Activated CD4-positive, alpha-beta memory T cell treated with anti-CD3 and anti-CD28 coated beads for 36 hours (primary cell): ENCODE measurements at places on chromosomes 13 and 19.

DNA sequence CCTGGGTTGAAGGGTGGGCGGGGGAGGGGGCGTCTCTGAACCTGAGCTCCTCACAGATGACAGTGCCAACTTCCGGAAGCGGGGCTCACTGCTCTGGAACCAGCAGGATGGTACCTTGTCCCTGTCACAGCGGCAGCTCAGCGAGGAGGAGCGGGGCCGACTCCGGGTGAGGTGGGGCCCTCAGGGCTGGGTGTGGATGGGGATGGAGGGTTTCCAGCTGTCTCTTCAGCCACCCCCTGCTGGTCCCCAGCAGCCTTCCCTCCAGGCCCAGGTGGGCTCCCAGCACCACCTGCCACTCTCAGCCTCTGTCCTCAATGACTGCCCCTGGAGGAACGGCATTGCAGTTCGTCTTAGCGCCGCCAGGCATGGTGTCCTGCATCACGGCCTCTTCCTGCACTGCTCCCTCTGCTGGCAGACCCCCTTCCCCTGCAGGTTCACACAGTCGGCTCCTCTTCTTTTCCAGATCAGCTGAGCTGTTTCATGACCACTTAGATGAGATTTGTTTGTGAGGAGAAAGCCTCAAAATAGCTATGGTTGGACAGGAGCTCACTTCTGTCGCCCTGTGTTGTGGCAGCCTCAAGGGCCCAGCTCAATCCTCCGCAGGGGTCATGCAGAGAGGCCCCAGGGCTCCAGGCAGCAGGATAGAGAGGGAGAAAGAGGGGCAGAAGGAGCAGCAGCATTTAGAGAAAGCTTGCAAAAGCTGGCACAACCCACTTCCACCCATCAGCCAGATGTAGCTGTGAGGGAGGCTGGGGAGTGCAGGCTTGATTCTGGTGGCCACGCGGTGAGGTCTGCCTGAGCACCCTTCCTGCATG, 2.5 kb upstream of the GARIN5A start:
- DNase-seq, result peak; percentile 26

- DNase-seq, result no peak
These were observed 1494.7 kb downstream of the UQCRFS1 start for GRCh38 chr19:27718234-27718633.

- no peak for DNase-seq
These were observed 170.4 kb downstream of the LIG4 start for GRCh38 chr13:108044954-108045353.

DNA sequence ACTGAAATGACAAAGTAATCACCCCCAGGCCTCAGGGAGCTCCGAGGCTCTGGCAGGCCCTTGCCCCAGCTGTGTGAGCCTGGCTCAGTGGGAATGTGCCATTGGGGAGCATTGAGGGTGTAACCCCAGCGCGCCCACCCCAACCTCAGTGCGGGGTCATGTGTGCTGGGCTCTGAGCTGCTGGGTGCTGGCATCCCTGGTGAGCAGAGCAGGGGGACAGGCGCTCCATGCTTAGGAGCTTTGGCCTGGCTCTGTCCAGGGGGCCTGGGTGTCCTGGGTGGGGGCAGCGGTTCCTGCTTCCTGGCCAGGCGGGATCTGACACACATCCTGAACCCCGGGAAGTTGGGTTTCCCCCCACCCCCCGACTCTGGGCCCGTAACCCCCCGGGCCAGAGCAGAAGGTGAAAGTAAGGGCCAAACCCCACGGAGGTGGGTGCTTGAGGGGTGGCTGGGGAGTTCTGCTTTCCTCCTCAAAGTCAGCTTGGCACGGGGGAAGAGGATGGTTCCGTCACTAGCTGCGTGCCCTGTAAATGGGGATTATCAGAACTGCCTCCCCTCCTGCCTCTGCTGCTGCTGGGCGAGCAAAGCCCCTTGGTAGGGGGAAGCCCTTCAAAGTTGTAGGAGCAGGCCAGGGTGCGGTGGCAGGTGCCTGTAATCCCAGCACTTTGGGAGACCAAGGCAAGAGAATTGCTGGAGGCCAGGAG, 1.7 kb downstream of the LRP3 start:
- no peak for DNase-seq

GRCh38 chr19:29934781-29935180, 7.3 kb upstream of the URI1 start:
- no peak for DNase-seq

GRCh38 chr19:10114651-10115391, 3.3 kb downstream of the P2RY11 start:
- DNase-seq, result no peak

DNA sequence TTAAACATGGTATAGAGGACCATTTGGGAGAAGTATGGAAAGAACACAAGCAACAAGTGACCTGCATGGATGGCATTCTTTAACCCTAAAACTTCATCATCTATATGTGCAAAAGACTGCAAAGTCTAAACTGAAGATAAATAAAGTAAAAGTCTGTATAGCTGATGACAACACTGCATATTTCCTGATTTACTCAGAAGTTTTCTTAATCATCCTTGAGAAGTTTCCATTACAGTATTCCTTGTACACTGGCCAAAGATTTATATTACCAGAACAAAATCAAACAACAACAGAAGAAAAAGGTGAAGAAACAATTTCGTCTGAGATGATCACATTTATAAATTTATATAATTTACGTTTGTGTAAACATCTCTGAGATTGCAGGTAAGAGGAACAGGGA, 805.7 kb downstream of the PCDH9 start:
- DNase-seq, result no peak

GRCh38 chr19:32861596-32861995, 8.0 kb downstream of the SLC7A9 start:
- DNase-seq, result no peak

GRCh38 chr19:46384396-46384795, 29.0 kb downstream of the CCDC8 start:
- no peak for DNase-seq

GRCh38 chr19:39725995-39726394, 11.8 kb downstream of the CLC start:
- DNase-seq, result no peak

GRCh38 chr19:2782329-2782935, 641 bp downstream of the SGTA start:
- DNase-seq, result peak; percentile 38

DNA sequence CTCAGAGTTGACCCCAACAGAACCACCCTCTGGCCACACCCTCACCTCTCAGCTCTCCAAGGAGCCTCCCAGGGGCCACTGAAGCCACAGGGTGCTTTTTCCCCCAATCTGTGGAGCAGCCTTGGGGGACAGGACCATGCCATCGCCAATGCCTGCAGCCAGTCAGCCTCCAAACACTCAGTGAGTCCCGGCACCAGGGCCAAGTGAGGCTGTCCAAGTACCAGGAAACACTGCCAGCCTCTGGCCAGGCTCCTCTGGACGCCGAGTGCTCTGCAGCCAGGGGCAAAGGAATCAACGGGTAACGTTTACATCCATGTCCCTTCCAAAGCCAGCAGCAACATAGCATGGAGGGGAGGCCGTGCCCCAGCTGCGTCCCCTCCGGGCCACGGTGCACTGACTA, 9.5 kb upstream of the COMP start:
- DNase-seq, result no peak

GRCh38 chr13:40070357-40070756, 414.9 kb downstream of the COG6 start:
- no peak for DNase-seq

- DNase-seq, result no peak
These were observed 56.2 kb downstream of the DHRS12 start for GRCh38 chr13:51747438-51748434.

GRCh38 chr13:77124423-77124822, 97.5 kb upstream of the FBXL3 start:
- DNase-seq, result no peak

DNA sequence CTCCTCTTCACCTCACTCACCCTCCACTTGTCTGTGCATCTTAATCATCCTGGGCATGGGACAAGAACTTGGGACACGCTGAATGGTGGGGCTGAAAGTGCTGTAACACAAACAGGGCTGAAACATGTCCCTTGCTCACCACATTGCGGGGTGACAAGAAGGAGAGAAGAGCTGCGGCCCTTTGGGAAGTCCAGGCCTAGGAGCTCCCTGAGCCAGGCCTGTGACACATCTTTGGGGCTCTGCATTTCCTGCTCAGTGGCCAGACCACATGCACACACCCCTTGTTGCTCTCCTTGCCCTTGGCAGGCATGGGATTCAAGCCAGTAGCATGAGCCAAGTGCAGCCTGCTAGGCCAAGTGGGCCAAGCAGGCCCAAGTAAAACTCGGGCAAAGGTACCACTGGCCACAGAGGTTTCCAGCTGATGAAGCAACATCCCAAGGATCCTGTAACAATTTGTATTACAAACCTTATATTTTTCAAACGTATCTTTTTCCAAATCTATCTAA, 1384.3 kb upstream of the PCDH20 start:
- no peak for DNase-seq

GRCh38 chr19:21767065-21767800, at the start of gene ZNF100:
TSS of gene ZNF100 (minus strand) at chr19:21767579. CDS start at chr19:21767429, 150 bp downstream.
- peak; percentile 92 for DNase-seq

GRCh38 chr13:59746291-59746962, 417.3 kb downstream of the DIAPH3 start:
- no peak for DNase-seq

- DNase-seq, result no peak
These were observed 7.1 kb upstream of the KLK14 start for GRCh38 chr19:51089786-51090185.

- DNase-seq, result no peak
These were observed 263.6 kb downstream of the OXGR1 start for GRCh38 chr13:96730676-96731075.

- peak; percentile 38 for DNase-seq
These were observed 705 bp downstream of the STXBP2 start for GRCh38 chr19:7637374-7638256.

DNA sequence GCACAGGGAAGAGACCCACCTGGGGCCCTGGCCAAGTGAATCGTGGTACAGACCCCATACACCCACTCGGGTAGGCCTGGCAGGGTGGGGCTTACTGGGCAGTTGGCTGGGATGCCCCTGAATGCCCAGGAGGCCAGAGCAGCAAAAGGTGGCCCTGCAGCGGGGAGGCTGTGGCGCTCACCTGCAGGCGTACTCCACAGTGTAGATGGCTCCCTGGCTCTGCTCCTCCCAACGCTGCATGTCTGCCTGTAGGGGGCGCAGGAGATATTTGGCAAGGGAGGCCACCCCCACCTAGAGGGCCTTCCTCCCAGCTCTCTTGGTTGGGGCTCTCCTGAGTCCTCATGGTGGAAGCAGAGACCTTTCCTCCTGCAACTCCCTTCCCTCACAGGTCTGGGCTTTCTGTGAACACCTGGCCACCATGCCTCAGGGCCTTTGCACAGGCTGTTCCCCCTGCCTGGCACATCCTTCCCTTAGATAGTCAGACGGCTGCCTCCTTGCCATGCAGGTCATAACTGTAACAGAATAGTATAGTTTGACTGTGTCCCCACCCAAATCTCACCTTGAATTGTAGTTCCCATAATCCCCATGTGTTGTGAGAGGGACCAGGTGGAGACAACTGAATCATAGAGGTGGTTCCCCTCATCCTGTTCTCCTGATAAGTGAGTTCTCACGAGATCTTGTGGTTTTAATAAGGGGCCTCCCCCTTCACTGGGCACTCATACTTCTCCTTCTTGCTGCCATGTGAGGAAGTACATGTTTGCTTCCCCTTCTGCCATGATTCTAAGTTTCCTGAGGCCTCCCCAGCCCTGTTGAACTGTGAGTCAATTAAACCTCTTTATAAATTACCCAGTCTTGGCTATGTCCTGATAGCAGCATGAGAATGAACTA, 5.9 kb downstream of the BORCS8 start:
- DNase-seq, result peak; percentile 70

DNA sequence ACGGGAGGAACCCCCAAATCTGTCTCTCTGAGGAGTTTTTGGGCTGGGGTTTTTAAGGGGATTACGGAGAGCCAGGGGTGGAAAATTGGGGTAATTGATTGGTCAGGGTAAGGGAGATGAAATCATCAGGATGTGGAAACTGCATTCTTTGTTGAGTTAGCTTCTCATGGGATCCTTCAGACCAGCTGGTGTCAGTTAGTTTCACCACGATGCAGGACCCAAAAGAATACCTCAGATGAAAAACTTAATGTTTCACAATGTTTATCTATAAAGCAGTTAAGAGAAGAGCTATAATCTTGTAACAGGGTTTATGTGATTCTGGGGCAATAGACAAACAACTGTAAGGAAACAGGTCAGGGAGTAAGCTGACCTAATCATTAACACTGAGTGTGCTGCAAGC, 230.8 kb downstream of the POU4F1 start:
- no peak for DNase-seq

DNA sequence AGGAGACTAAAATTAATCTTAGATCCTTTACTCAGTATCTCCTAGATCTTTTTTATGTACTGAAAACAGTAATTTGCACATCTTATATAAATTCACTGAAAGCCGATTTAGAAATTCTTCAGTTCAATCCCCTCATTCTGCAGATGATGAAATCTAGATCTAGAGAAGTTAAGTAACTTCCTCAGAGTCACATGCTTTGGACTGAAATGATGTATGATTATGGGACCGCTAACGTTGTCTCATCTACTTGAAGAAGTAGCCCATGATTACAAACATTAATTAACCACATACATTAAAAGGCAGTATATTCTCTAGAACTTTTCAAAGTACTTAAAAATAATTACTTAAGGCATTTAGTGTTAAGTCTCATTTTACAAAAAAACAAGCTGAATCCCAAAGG, 37.8 kb downstream of the ELF1 start:
- no peak for DNase-seq

DNA sequence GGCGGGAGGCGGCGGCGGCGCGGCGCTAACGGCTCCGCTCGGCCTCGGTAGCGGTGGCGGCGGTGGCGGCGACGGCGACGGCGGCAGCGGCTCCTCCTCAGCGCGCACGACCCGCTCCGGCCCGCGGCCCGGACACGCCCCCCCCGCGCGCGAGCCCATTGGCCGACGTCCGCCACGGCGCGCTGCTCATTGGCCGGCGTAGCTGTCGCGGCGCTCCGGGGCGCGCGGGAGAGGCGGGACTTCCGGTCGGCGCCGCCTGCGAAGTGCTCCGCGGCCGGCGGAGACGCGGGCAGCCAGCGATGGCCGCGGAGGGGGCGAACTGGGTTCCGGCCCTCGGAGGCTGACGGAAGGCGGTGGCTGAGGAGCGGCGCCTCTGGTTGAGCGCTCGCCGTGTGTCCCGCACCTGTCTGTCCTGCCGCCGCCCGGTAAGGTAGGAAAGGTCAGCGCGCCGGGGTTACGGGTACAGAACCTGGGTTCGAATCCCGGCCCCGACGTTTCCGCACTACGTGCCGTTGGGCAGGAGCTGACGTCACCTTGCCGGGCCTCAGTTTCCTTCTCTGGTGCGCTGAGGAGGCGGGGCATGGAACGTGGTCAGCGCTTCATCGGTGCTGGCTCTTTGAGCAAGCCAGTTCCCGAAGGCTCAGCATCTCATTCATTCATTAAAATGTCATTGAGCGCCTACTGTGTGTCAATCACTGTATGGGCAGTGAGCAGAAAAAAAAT, at the start of gene ELAVL1:
Gene ELAVL1 (minus strand): TSS at position 108 of the 723 bp plus-strand sequence. CDS start 13,826 bp downstream, outside the sequence.
- peak; percentile 92 for DNase-seq

- no peak for DNase-seq
These were observed 785 bp downstream of the NHLRC3 start for GRCh38 chr13:39039041-39039440.

GRCh38 chr13:40777166-40777808, 6.3 kb upstream of the MRPS31 start:
- DNase-seq, result peak; percentile 58
